Vagina (tissue), 2 donors: ENCODE measurements at places on chromosomes 6 and 20. TPM values are rescaled to one million over a fixed set of nuclear protein-coding genes. Genes with fewer than 3 reads are reported as not detected.
A peak's percentile ranks its signal among the peaks of the same experiment; 100 is the strongest.

GRCh38 chr6:131954059-131954774 is 3.0 kb upstream of the CCN2 start:
- no peak for DNase-seq
- no peaks in the 10 kb centered on the region for H3K36me3 ChIP-seq
- H3K27me3 ChIP-seq, result no peaks in the 10 kb centered on the region
- peaks cover 17% of the 10 kb centered on the region for H3K4me1 ChIP-seq
- H3K4me3 ChIP-seq, result no peak overlapping the region

DNA sequence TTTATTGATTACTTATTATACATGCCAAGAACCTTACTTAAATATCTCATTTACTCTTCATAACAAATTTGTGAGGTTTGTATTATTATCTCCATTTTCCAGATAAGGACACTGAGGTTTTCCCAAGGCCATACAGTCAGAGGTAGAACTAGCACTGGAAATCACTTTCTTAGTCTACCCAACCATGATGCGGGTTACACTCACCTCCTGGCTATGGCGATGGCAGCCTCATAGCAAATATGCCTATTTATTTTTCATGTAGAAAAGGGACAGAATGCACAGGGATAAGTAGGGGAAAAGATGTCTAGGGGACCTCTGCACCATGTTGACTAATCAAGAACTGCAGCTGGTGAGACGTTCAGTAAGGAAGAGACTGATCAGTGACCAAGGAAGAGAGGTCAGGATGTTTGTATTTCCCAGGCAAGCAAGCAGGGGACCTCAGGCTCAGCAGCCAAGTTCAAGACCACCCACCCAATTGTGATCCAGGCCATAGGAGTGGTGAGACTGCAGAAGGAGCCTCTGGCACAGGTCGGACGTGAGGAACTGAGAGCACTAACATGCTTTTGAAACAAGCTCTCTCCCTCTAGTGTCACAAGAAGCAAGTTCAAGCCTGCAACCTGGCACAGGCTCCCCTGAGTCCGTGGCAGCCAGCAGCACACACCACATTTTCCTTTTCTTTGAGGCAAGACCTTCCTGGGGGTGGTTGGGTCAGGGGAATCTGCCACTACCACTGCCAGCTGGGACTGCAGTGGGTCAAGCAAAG is 97.8 kb downstream of the GMPR start:
- H3K27ac ChIP-seq, result peak overlapping the region; percentile 65
- no peak for DNase-seq
- no peak overlapping the region for H3K4me3 ChIP-seq
- no peaks in the 10 kb centered on the region for H3K27me3 ChIP-seq
- H3K4me1 ChIP-seq, result peaks cover 82% of the 10 kb centered on the region
- H3K36me3 ChIP-seq, result no peaks in the 10 kb centered on the region

DNA sequence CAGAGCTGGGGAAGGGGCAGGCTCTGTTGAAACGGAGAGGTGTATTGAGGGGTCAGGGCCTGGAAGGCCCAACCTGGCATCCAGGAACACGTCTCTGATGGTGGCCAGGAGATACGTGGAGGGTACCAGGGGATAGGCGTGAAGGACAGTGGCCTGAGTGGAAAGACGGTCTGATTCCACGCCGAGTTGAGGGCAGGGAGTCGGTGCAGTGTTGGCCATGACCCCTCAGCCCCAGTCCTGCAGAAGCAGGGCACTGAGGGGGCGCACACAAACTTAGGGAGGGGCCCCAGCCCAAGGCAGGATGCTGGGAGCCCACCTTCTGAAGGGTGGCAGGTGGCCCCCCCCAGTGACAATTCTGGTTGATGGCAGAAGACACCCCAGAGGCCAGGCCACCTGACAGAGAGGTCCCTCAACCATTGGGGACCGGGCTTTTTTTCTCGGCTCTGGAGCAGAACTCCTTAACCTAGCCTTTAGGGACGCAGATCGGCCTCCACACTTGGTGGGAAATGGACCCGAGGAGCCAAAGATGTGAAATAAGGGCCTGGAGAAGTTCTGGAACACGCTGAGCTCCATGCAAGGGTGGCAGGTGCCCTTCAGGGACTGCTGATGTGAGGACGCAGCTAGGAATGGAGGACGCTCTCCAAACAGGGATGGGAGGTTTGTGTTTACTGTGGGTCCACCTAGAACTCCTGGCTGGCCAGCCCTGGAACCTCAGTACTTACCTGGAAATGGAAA is 91.0 kb downstream of the TMEM242 start:
- no peak for DNase-seq
- H3K27me3 ChIP-seq, result no peaks in the 10 kb centered on the region
- H3K27ac ChIP-seq, result no peak overlapping the region
- no peaks in the 10 kb centered on the region for H3K36me3 ChIP-seq

DNA sequence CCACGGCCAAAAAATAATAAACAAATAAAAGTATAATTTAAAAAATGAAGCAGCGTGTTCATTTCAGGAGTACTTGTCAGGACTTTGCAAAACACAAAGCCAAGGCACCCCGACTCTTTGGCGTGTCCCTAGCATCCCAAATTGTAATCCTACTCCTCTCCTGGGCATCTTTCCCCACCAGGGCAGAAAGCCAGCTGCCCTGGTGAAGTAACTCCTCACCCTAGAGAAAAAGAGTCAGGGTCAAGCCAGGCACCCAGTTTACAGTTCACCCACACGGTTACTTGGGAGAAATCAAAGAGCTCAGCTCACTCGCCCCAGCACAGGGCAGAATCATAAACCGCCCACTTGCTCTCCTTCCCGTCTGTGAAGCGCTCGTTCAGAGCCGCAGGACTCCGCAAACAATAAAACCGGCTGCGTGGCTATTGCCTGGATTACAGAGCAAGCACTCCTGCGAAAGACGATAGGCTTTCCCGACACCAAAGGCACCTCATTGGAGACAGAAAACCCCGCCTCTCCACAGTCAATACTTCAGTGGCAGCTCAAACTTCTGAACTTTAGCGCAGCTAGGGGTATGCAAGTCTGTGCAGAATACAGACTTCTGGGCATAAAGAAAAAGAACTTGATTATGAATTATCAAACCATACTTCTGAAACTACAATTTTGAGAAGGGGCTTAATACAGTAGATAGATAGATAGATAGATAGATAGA is 73.0 kb upstream of the NHSL1 start:
- no peak for DNase-seq
- peak overlapping the region; percentile 25 for H3K4me3 ChIP-seq
- no peaks in the 10 kb centered on the region for H3K36me3 ChIP-seq
- H3K27ac ChIP-seq, result peak overlapping the region; percentile 1
- H3K4me1 ChIP-seq, result peaks cover 15% of the 10 kb centered on the region

Gene LPIN3
- total RNA-seq, result 82.3 TPM
